ENCODE measurements at places on chromosomes 6 and 20. TPM values are rescaled to one million over a fixed set of nuclear protein-coding genes. Genes with fewer than 3 reads are reported as not detected.

DNA sequence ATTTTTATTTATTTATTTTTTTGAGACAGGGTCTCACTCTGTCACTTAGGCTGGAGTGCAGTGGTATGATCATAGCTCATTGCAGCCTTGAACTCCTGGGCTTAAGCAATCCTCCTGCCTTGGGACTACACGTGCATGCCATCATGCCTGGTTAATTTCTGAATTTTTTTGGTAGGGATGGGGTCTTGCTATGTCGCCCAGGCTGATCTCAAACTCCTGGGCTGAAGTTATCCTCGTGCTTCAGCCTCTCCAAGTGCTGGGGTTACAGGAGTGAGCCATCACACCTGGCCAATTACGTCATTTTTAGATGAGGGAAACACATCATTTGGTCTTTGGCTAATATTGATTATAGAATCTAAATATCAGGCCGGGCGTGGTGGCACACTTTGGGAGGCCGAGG lies 32.1 kb downstream of the SOX4 start:
- no peaks in the 10 kb centered on the region for H3K4me1 ChIP-seq
- H3K4me3 ChIP-seq: no peak overlapping the region
- no peaks in the 10 kb centered on the region for H3K27me3 ChIP-seq

PSMG4 gene
- 23.7 TPM for polyA plus RNA-seq

DNA sequence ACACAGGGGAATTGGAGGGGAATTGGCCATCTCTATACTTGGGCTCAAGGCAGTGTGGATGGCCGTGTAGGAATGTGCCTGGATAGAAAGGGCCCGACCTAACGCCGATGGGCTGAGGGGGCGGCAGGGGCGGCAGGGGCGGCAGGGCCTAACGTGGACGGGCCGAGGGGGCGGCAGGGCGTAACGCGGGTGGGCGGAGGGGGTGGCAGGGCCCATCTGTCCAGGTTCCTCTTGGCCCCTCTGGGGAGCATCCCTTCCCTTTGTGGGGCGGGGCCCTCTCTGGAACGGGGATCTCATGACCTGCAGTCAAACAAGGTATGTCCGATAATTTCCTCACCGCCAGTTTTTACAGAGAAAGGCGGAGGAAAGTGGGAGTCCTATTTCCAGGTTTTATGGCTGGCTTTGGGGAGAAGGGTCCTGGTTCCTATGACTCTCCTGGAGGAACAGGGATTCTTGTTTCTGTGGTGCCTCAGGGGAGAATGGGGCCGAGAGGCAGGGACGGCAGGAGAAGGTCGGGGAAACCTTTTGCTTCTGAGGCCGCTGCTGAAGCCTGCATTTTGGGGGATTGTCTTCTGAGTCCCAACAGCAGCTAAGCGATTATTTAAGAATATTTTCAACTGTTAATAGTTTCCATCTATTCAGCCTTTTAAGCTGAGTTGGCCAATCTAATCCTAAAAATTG lies 100.8 kb upstream of the FRMD1 start:
- no peak overlapping the region for H3K4me3 ChIP-seq
- H3K4me1 ChIP-seq: no peaks in the 10 kb centered on the region
- H3K27ac ChIP-seq: no peak overlapping the region
- DNase-seq: no peak
- no peaks in the 10 kb centered on the region for H3K36me3 ChIP-seq

EPPIN gene
- polyA plus RNA-seq: not detected

DNA sequence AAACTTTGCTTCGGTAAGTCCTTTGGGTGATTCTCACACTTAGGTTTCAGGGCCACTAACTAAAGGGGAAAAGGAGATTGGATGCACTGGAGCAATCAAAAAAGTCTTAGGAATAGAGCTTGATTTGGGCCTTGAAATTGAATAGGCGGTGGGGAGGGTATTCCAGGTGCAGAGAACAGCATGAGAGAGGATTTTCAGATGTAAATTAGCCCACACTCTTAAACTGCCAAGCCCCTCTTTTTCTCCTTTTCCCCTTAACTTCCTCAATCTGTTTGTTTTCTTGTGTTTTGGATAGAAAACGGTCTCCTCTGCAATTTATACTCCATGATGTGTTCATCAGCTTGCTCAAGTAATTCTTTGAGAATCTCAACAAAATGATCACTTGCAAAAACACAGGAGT lies 62.1 kb upstream of the RIPOR2 start:
- no peaks in the 10 kb centered on the region for H3K4me1 ChIP-seq
- H3K27me3 ChIP-seq: no peaks in the 10 kb centered on the region
- no peak overlapping the region for H3K27ac ChIP-seq

CGA gene
- polyA plus RNA-seq: not detected

ADISSP gene
- 14.2 TPM for polyA plus RNA-seq

GRCh38 chr6:117933471-117933870 lies 26.4 kb downstream of the SLC35F1 start:
- no peak for DNase-seq
- H3K4me3 ChIP-seq: no peak overlapping the region
- no peaks in the 10 kb centered on the region for H3K27me3 ChIP-seq
- H3K4me1 ChIP-seq: no peaks in the 10 kb centered on the region
- H3K36me3 ChIP-seq: no peaks in the 10 kb centered on the region
- H3K27ac ChIP-seq: no peak overlapping the region

DNA sequence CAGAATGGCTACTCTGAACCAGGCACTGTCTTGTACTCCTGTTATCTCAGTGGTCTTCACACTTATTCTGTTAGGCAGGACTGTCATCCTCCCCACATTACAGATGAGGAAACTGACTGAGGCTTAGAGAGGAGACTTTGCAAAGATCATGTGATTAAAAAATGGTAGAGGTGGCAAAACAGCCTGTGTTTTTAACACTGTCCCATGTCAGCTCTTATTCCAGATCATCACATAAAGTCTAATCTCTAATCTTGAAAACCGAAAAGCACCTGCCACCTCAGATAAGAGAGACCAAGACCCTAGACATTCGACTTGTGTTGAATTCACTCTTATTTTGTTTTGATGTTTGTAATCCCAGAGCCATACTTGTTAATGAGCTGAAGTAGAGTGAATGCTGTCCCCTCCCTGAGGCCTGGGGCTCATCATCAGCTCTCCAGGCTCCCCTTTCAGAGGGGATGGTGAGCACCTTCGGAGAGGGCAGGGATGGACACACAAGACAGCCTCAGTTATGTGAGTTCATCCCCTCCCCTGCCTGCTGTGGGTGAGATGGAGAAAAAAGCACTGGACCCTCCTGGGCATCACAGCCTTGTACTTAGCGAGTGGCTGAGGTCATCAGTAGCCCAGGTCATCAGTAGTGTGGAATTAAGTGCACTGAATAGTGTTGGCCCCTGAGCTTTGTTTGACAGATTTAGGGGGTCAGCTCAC lies 30.6 kb downstream of the MTHFD1L start:
- no peak for DNase-seq
- H3K36me3 ChIP-seq: no peaks in the 10 kb centered on the region
- H3K27me3 ChIP-seq: no peaks in the 10 kb centered on the region
- H3K4me1 ChIP-seq: no peaks in the 10 kb centered on the region

SIRT5 gene
- polyA plus RNA-seq: 4.6 TPM

SLC22A7 gene
- polyA plus RNA-seq: not detected

PDYN gene
- not detected for polyA plus RNA-seq

CTAGE9 gene
- not detected for polyA plus RNA-seq

DNA sequence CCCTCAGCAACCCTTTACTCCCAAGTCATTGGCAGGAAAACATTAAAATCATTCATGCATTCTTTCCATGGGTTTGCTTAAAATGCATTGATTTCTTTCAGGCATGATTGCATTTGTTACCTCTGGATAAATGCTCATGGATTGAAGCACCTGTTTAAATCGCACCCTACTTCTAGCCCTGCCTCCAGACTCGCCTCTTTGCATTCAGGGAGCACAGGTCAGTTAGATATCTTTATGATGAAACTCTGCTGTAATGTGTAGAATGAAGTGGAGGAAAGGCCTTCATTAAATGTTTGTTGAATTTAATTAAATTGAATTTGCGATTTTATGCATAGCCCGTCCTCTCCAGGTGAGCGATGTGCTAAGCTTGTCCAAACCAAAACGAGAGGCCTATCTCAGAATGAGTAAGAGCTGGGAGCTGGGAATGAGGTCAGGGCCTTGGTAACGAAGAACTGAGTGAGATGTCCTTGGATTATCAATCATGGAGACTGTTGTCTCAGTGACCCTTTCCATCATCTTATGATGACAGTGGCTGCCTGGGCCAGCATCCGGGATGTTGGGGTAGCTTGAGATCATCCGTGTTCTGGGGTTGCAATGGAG lies 210.1 kb downstream of the SYNDIG1 start:
- H3K4me3 ChIP-seq: no peak overlapping the region
- H3K27me3 ChIP-seq: no peaks in the 10 kb centered on the region
- DNase-seq: no peak
- H3K36me3 ChIP-seq: no peaks in the 10 kb centered on the region
- no peaks in the 10 kb centered on the region for H3K4me1 ChIP-seq

- H3K27me3 ChIP-seq: no peaks in the 10 kb centered on the region
- no peaks in the 10 kb centered on the region for H3K4me1 ChIP-seq
- H3K27ac ChIP-seq: no peak overlapping the region
- no peak overlapping the region for H3K4me3 ChIP-seq
Observed at GRCh38 chr6:138093632-138094031, 13.6 kb downstream of the PERP start.

OVOL2 gene
- 4.4 TPM for polyA plus RNA-seq

GRCh38 chr6:136491754-136492153 lies 58.5 kb downstream of the MAP7 start:
- H3K27ac ChIP-seq: no peak overlapping the region
- no peaks in the 10 kb centered on the region for H3K36me3 ChIP-seq
- H3K4me3 ChIP-seq: no peak overlapping the region
- H3K27me3 ChIP-seq: no peaks in the 10 kb centered on the region
- no peaks in the 10 kb centered on the region for H3K4me1 ChIP-seq
- DNase-seq: no peak

ZNF292 gene
- polyA plus RNA-seq: 4.2 TPM

DNA sequence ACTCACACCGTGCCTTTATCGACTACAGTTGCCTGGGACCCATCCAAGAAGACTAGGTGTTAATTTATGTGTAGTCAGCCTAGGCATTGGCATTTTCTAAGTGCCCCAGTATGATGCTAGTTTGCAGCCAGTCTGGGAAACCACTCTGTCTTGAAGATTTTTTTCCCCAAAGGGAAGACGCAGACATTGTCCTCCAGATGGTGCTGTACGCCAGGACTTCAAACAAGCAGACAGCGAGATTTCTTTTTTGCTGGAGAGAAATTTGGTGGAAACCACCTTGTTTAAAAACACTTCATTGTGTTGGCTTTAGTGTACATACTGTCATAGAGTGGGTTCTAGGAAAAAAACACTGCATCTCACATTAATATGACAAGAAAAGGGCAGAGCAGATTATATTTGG lies 30.0 kb downstream of the ALDH5A1 start:
- no peak for DNase-seq
- peaks cover 7% of the 10 kb centered on the region for H3K36me3 ChIP-seq
- no peaks in the 10 kb centered on the region for H3K27me3 ChIP-seq
- H3K27ac ChIP-seq: no peak overlapping the region

GRCh38 chr6:42322676-42323075 lies 105.0 kb upstream of the MRPS10 start:
- H3K27me3 ChIP-seq: no peaks in the 10 kb centered on the region
- no peak overlapping the region for H3K4me3 ChIP-seq
- no peak for DNase-seq

- H3K27me3 ChIP-seq: no peaks in the 10 kb centered on the region
- H3K4me1 ChIP-seq: peaks cover 5% of the 10 kb centered on the region
- no peak overlapping the region for H3K27ac ChIP-seq
- no peak for DNase-seq
Observed at GRCh38 chr6:4932228-4932903, 71.5 kb downstream of the RPP40 start.

GRCh38 chr6:82072751-82073150 lies 174.8 kb downstream of the IBTK start:
- H3K4me1 ChIP-seq: no peaks in the 10 kb centered on the region
- H3K27ac ChIP-seq: no peak overlapping the region
- DNase-seq: no peak
- no peak overlapping the region for H3K4me3 ChIP-seq

INSM1 gene
- 5.5 TPM for polyA plus RNA-seq

DNA sequence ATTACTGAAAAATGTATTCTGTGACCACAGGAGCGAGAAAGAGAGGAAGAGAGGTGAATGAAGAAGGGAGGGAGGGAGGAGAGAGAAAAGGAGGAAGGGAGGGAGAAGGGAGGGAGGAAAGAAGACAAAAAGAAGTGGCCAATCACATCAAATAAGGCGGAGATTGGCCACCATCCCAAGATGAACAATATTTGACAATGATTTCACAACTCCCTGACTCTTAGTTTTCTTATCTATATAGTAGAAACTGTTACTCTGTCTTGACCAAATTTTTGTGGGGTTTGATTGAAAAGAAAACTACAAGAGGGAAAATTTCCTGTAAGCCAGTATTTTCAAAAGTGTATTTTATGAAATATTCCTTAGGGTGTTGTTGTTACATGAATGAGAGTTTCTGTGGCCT lies 52.6 kb downstream of the FOXA2 start:
- H3K4me1 ChIP-seq: peaks cover 6% of the 10 kb centered on the region
- no peaks in the 10 kb centered on the region for H3K36me3 ChIP-seq
- no peak overlapping the region for H3K27ac ChIP-seq
- no peak for DNase-seq

- no peak overlapping the region for H3K27ac ChIP-seq
- no peak for DNase-seq
- H3K4me3 ChIP-seq: no peak overlapping the region
- H3K4me1 ChIP-seq: peaks cover 16% of the 10 kb centered on the region
- no peaks in the 10 kb centered on the region for H3K36me3 ChIP-seq
- H3K27me3 ChIP-seq: no peaks in the 10 kb centered on the region
Observed at GRCh38 chr20:8413691-8414090, 281.6 kb downstream of the PLCB1 start.

- H3K27ac ChIP-seq: no peak overlapping the region
- no peak overlapping the region for H3K4me3 ChIP-seq
- H3K27me3 ChIP-seq: no peaks in the 10 kb centered on the region
- H3K4me1 ChIP-seq: no peaks in the 10 kb centered on the region
- H3K36me3 ChIP-seq: no peaks in the 10 kb centered on the region
Observed at GRCh38 chr6:16092140-16092539, 36.7 kb upstream of the MYLIP start.

CALHM4 gene
- not detected for polyA plus RNA-seq

GRCh38 chr6:74519163-74519562 lies 686.7 kb downstream of the COL12A1 start:
- no peak overlapping the region for H3K4me3 ChIP-seq
- H3K36me3 ChIP-seq: no peaks in the 10 kb centered on the region
- H3K27me3 ChIP-seq: no peaks in the 10 kb centered on the region
- DNase-seq: no peak
- H3K4me1 ChIP-seq: no peaks in the 10 kb centered on the region

DNA sequence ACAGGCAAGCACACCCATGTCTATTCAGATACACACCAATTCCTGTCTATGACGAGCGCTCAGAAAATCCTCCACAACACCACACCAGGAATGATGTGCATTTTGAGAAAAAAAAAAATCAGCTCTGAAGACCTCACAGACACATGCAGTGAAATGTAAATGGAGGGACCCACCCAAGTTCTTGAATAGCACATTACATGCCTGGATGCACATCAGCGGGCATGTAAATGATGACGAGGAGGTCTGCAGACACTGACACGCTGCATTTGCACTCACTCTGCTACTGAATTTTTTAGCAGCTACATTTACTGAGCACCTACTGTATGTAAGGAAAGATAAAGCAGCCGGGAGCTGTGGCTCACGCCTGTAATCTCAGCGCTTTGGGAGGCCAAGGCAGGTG lies 14.7 kb downstream of the NRSN2 start:
- H3K27me3 ChIP-seq: no peaks in the 10 kb centered on the region
- no peaks in the 10 kb centered on the region for H3K36me3 ChIP-seq
- no peak overlapping the region for H3K27ac ChIP-seq
